Stimulated activated CD8-positive, alpha-beta memory T cell treated with anti-CD3 and anti-CD28 coated beads, Interleukin-7, amount 100 ng/mL, for 4 hours (primary cell): ENCODE measurements at places on chromosomes 16 and 17.

GRCh38 chr17:41559548-41559947 lies 12.3 kb downstream of the KRT9 start:
- DNase-seq: no peak

GRCh38 chr17:6796887-6797490 lies 21.0 kb downstream of the FBXO39 start:
- DNase-seq: no peak

GRCh38 chr16:66326991-66327513 lies 39.4 kb upstream of the CDH5 start:
- DNase-seq: no peak

DNA sequence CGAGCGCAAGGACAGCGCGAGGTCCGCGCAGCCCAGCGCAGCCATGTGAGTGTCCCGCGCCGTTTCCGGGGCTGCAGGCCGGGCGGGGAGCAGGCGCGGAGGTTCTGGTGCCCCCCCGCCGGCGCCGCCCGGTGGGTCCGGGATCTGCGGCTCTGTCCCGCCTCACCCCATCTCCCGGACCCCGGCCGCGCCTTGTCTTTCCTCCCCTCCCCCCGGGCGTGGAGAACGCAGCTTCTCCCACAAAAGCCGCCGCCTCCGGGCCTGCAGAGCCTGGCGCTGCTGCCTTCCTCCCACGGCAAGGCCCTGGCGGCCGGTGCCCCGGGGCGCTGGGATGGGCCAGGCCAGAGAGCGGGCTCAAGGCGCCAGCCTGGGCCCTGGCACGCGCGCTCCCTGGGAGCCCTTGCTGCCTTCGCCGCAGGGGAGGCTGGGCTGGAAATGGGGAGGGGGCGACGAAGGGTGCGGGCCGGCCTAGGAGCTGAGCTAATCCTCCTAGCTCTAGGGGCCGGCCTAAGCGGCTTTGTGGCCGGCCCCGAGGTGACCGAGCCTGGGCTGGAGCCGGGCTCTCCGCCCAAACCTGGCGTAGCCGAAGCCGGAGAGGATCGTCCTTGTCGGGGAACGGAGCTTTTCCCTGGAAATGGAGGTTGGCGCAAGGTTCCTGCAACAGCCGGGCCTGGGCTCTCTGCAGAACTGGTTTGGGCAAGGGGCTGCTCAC lies 397 bp downstream of the RIPOR1 start:
- no peak for DNase-seq

DNA sequence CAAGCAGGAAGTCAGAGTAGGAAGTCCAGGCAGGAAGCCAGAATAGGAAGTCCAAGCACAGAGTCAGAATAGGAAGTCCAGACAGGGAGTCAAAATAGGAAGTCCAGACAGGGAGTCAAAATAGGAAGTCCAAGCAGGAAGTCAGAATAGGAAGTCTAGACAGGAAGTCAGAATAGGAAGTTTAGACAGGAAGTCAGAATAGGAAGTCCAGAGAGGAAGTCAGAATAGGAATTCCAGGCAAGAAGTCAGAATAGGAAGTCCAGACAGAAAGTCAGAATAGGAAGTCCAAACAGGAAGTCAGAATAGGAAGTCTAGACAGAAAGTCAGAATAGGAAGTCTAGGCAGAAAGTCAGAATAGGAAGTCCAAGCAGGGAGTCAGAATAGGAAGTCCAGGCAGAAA lies 105.3 kb upstream of the C16orf82 start:
- no peak for DNase-seq

DNA sequence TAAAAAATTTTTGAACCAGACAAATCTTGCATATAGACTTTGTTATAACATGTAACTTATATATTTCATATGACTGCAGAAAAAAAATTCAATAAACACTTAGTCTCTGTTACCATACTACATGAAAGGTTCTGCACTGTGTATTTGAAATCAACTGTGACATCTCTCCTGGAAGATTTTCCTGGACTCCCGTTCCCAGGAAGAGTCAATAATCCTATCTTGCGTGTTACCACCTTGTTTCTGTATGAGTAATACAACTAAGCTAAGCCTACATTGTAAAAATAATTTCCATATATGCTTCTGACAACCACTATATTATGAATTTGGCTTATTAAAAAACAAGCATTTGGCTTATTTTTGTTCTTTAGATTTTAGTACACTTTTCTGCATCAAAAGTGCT lies 665.6 kb upstream of the SOX9 start:
- DNase-seq: no peak

DNA sequence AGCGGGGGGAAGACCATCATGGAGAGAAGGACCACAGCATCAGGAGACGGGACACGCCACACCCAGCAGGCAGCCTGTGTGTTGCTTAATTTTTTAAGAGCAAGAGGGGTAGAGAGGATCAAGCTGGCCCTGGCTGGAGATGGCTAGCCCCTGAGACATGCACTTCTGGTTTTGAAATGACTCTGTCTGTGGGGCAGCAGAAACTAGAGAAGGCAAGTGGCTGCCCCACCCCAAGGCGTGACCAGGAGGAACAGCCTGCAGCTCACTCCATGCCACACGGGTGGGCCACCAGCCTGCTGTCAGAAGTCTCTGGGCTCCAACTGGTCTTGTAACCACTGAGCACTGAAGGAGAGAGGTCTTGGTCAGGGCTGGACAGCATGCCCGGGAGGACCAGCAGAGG lies 75.5 kb downstream of the SOCS1 start:
- DNase-seq: no peak

DNA sequence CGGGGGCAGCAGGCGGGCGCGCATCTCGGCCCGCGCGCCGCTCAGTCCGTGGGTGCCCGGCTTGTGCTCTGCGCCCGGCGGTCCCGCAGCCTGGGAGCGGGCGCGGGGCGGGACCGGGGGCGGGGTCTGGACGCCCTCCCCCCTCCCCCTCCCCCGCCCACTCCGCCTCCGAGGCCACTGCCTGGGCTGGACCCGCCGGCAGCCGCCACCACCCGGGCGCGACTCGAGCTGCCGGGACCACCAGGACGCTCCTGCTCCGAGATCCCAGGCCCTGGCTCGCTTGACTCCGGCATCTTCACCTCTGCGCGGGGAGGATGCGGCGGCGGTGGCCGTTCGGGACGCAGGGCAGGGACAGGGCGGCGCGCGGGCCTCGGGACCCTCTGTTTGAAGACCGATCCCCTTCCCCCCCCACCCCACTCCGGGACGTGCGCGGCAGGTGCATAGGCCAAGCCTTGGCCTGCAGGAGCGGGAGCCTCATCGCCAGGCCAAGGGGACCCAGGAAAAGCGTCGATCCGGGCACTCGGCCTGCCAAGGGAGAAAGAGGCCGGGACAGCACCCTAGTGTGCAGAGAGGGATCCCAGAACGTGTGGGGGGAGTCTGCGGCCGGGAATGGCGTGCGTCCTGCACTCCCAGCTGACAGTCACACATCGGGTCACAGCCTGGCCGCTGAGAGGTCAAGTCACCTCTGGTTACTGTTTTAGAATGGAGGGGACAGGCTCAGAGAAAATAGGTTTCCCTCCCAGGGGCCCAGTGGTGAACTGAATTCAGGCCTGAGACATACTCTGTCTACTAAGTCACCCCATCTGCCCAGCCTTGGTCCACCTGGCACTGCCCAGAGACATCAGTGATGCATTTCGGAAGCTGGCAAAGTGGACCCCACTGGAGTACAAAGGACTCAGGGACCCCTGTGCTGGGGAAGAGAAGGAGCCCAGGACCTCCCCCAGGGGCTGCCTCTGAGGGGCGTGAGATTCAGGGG lies at the start of gene HS3ST6:
HS3ST6 (minus strand) TSS at position 65 of the 976 bp plus-strand sequence. CDS start 92 bp downstream, outside the sequence.
- no peak for DNase-seq

- no peak for DNase-seq
These were observed 363.5 kb upstream of the EEF2KMT start for GRCh38 chr16:5461141-5461540.

GRCh38 chr16:30605158-30605557 lies 5.0 kb downstream of the ZNF689 start:
- no peak for DNase-seq

- no peak for DNase-seq
These were observed 11.8 kb upstream of the ALDH3A1 start for GRCh38 chr17:19759568-19760549.

- no peak for DNase-seq
These were observed 144.0 kb upstream of the IRX6 start for GRCh38 chr16:55179852-55180585.

GRCh38 chr17:72387487-72387886 lies 266.7 kb downstream of the SOX9 start:
- no peak for DNase-seq

DNA sequence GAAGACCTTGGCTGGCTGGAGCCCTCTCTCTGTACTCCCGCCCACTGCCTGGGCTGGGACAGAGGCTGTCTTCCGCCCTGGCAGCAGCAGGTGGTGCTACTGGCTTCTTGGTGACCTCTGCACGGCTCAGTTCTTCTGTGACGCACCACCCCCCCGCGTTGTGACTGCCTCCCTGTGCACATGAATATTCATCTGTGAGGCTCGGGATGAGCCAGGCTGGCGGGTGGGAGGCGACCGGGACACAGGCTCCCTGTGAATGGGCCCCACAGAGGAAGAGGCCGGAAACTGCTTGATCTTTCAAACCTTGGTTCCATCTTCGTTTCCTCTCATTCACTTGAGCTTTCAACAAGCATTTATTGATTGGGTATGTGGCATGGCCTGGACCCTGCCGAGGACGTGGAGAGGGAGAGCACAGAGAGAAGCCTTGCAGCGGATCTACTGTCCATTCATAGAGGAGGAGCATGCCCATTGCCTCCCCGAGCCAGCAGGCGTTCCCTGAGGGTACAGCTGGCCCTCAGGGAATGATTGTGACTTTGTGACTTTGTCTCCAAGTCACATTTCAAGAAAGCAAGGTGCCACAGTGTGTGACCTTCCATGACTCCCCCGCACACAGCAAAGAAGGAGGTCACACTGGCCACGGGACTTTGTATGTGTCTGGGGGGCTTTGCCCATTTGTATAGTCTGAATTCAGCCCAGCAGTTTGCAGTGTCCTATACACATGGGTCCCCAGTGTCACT lies 45.0 kb downstream of the B9D1 start:
- no peak for DNase-seq

DNA sequence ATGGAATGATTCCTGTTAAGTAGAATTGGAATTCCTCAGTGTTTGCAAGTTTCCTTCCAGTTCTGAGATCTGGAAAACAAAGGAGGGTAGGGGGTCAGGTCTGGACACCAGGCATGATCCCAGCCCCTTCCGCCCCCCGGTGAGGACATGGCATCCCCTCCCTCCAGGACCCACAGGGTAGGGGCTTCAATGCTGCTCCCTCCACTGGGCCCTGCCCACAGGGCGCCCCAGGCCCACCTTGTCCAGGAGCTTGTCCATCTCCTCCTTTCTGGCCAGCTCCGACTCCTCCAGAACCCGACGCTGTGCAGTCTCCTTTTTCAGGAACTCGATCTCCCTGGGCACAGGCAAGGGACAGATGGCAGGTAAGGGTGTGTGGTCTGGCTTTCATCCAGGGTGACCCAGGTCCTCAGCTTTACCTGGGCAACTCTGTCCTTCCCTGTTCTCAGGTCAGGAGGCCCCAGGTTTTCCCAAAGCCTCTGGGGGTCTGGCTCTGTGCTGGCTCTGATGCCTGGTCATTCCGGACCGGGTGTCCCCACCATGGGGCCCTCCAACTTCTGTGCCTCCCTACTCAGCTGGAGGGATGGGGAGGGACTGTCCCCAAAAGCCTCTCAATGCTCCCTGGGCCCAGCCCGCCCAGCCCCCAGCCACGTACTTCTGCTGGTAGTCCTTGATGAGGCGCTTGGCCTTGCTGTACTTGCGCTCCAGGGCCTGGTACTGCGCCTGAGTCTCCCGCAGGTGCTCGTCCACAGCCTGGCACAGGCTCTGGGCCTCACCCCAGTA lies 5.5 kb upstream of the SAMD14 start:
- DNase-seq: no peak

DNA sequence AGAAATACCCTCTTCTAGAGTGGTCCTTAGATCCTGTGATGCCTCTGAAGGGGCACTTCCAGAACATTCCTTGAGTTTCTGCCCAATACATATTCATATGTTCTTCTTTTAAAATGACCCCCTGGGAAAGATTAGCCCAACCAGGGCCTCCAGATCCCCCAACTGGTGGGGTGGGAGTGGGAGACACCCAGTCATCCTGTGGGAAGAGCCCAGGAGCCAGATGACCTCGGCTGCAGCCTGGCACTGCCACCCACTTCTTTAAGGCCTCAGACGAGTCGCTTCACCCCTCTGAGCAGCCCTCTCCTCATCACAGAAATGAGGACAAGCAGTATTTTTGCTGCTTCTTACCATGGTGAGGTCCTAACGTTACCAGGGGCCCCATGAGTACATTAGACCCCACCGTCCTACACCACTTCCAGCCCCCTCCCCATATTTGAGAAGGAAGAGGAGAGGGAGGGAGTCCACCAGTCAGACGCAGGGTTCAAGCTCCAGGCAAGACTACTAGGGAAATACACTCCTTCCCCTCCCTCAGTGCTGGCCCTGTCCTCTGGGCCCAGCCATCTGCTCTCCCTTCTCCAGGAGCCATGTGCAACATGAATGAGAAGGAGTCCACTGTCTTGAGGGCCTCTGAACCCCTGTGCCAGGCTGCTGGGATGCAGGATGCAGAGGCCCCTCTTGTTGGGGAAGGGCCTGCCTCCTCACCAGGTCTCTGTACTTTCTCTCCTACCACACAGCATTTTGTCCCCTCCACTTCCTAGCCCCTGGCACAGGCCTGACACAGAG lies 11.8 kb downstream of the MPO start:
- no peak for DNase-seq

- peak; percentile 80 for DNase-seq
These were observed at the start of gene MPG for GRCh38 chr16:77807-78443. Gene MPG (plus strand): TSS chr16:78225. CDS start chr16:78310, 85 bp downstream.

DNA sequence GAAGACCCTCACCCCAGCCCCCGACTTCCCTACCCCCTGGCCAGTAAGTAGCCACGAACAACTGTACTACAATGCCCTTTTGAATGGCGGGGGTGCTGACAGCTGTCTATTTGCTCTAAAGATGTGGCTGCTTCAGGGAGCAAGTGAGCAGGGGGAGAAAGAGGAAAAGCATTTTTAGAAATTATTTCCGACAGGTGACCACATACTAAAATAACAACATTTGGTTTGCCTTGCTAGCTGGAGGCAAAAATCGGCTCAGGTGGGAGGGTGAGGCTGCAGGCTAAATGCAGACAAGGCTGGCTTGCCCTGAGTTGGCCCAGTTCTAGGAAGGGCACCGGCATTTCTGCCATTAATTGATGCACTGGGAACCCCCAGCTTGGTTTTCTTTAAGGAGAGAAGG lies 188.5 kb downstream of the XYLT1 start:
- no peak for DNase-seq

DNA sequence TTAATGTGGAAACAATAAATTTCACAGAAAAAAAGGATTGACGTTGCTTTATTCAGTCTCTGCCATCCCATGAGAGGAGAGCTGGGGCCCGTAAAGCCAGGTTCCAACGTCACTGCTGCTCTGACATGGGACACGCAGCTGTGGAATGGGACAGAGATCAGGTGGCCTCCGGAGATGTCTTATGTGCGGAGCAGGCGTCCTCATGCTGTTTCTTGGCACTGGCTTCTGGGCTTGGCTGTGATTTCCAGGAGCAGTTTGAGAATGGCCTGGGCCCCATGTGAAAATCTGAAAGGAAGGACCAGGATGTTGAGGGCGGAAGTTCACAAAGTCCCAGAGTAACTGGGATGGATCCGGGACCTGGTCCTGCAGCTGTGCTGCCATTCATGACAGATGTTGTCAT lies 32.4 kb downstream of the NDEL1 start:
- DNase-seq: no peak
